ENCODE measurements at places on chromosomes 3 and 15.

- DNase-seq: no peak
These were observed 326.2 kb downstream of the CTNNB1 start for GRCh38 chr3:41525303-41526064.

DNA sequence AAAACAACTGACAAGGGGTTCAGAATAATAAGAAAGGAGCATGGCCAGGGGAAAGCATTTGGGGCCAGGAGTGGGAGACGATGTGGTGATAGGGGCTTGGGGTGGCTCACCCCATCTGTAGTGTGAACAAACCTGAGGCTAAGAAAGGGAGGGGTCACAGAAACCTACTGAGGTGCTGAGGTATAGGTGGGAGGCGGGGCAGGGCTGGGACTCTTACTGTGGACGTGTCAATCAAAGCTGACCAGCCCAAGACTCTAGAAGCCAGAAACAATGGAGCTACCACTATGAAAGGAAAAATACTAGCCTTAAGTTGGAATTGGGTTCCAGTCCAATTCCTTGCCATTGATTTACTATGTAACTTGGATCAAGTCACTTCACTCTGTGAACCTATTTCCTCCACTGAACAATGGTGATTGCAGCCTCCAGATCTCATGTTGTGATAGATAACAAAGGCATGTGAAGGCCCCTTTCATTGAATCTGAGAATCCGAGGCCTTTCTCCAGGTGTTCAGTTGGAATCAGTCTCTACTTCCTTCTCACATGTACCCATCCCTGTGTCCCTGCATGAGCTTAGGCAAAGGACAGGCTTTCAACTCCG lies 260.9 kb upstream of the HES1 start:
- no peak for DNase-seq

- DNase-seq: no peak
These were observed 300.5 kb upstream of the MDFIC2 start for GRCh38 chr3:70612920-70613319.

- DNase-seq: no peak
These were observed 36.4 kb downstream of the RFTN1 start for GRCh38 chr3:16477056-16477455.

DNA sequence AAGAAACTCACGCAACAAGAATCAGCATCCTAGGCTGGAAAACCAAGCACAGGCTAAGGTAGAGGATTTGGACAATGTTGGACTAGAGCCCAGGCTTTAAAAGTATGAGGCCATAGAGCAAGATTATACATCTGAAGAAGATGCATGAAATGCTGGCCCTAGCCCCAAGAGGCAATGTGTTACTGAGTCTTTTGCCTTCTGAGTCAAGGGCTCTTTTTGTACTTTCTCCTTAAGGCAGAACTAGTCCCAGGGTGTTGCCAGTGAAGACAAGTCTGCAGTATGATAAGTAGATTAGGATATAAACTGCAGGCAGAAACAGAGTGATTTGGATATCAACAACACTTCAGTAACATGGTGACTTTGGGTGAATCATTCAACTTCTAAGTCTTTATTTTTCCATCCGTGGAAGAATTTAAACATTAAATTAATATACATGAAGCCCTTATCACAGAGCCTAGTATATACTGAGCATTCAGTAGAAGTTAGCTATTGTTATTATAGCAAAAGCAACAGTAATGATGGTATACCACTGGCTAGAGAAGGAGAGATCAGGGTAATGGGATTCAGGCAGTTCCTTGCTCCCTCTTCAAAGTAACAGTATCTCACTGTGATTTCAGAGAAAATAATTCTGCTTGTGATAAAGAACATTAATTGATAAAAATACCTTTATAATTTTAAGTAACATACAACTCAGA lies 99.9 kb upstream of the MLF1 start:
- DNase-seq: no peak

- no peak for DNase-seq
These were observed 48.7 kb upstream of the CMSS1 start for GRCh38 chr3:99768808-99769501.

GRCh38 chr15:91889111-91889815 lies 35.8 kb downstream of the SLCO3A1 start:
- no peak for DNase-seq

DNA sequence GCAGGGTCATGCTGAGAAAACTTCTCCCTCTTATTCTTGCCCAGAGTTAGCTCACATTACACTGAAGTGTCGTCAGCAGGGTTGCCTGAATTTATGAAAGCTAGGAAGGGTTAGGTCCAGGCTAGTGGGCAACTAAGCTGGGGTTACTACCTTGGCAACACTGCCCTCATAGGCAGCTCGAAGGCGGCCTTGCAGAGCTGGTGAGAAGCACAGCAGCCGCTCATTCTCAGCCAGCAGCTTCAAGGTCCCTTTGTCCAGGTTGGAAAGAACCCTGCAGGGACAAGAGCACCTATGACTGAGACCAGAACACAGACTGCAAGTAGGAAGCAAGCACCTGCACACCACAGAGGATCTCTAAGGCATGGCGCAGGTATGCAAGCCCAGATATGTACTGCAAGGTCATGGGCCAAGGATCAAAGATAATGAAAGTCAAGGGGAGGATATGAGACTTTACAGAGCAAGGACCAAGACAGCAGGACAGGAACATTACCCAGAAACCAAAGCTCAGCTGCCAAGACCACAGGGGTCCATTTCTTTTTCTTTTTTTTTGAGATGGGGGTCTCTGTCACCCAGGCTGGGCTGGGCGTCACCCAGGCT lies 2.8 kb downstream of the CDAN1 start:
- DNase-seq: no peak

DNA sequence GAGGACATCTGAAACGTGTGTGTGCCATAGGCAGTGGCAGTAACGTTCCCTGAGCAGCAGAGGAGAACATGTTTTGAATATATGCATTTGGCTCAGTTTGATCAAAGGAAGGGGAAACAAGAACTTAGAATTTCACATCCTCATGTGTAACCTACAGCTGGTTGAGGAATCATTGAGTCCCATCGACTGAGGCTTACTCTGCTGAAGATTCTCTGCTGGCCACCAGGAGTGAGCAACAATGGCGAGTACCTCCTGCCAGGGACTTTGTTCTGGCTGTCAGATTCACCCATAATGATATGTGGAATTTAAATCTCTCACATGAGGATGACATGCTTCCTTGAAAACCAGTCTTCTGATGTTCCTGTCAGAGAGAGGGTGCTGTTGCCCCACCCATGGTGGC lies 21.3 kb downstream of the GORASP1 start:
- no peak for DNase-seq

- DNase-seq: no peak
These were observed 91.3 kb downstream of the RAB11A start for GRCh38 chr15:65960586-65960985.

DNA sequence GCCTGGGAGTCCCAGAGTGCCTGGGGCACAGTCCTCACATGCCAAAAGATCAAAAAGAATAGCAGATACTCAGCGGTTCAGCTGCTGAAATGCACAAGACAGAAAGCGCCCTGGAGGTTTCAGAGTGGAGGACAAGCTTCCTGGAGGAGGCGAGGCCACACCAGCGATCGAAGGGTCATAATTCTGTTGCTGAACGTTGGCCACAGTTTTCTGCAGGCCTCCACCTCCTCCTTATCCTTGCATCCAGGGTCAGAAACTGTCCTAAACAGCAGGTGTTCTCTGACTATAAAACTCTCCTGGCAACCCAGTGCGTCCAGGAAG lies 220.3 kb upstream of the LINGO1 start:
- DNase-seq: no peak

GRCh38 chr3:38611866-38612265 lies 37.6 kb downstream of the SCN5A start:
- DNase-seq: no peak

DNA sequence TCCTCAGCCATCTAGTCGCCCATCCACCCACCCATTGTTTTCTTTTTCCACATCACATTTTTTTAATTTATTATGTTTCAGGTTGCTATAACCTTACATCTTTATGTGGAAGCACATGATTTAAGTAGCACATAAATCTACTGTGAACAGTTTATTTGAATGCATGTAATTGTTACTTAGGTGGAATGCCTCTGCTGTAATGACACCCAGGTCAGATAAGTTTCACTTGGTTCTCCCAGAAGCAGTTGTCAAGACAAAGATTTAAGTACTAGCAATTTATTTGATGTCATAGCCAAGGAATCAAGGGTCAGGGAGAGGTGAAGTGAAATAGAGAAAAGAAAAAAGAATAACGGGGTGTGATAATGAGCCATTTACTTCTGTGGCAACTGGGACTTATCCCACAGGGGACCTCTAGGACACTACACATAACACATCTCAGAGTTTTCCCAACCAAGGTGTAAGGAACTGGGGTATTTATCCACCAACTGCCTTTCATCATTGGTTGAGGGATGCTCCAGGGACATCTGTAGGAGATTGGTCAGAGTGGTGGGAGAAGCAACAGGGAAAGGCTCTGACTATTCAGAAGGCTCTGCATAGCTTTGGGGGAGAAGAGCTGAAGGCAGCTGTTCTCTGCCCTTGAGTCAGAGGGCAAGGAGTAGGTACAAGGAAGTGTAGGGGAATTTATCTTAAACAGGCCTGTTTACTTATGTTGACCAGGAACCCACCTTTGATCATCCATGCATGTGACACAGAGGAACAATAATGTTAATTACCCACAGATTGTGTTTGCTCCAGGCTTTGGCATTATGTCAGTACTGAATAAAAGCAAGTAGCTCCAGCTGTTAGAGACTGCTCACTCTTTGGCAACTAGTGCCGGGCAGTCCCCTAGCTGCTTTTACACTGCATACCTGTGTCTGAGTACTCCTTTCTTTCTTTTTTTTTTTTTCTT lies 94.8 kb downstream of the CD200R1L start:
- DNase-seq: no peak

DNA sequence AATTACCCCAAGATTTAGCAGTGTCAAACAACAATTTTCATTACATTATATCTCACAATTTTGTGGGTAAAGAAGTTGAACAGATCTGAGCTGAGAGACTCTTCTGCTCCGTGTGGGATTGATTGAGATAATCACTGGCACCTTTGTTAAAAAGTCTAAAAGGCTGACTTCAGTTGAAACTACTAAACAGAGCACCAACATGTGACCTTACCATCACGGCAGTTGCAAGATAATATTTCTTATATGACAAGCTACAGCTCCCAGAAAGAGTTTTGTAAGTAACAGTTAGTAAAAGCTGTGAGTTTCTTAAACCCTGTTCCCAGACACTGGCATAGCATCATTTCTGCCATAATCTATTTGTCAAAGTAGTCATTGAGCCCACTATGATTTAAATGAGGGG lies 25.0 kb downstream of the CGGBP1 start:
- no peak for DNase-seq

GRCh38 chr3:4656059-4656458 lies 162.9 kb downstream of the ITPR1 start:
- DNase-seq: peak; percentile 68

- no peak for DNase-seq
These were observed 16.6 kb downstream of the GP9 start for GRCh38 chr3:129077222-129077621.
